Stimulated activated CD4-positive, alpha-beta T cell treated with anti-CD3 and anti-CD28 coated beads, TNF-alpha, amount 100 ng/mL, for 1 hour (primary cell): ENCODE measurements at places on chromosomes 7 and 10.

DNA sequence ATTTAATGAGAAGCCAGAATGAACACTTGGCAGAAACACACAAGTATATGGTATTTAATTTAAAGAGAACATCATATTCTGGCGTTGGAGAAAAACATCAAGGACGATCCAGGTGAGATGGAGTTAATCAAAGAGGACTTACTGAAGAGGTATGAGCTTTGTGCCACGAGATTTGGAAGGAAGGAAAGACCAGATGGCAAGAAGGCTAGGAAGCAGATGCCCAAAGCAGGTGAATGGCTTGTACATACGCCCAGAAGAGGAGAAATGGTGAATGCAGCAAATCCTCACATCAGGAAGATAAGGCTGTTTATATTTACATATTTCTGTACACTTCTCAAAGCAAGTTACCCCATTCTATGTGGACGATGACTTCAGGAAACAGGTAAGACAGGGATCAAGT is 163.9 kb upstream of the PLXNA4 start:
- DNase-seq = no peak

- no peak for DNase-seq
Measured at GRCh38 chr10:8017277-8017676, 37.2 kb upstream of the GATA3 start.

GRCh38 chr7:24283897-24284698 is at the start of gene NPY:
TSS of gene NPY (plus strand) at chr7:24284190. CDS start at chr7:24285241, 1,051 bp downstream.
- no peak for DNase-seq

DNA sequence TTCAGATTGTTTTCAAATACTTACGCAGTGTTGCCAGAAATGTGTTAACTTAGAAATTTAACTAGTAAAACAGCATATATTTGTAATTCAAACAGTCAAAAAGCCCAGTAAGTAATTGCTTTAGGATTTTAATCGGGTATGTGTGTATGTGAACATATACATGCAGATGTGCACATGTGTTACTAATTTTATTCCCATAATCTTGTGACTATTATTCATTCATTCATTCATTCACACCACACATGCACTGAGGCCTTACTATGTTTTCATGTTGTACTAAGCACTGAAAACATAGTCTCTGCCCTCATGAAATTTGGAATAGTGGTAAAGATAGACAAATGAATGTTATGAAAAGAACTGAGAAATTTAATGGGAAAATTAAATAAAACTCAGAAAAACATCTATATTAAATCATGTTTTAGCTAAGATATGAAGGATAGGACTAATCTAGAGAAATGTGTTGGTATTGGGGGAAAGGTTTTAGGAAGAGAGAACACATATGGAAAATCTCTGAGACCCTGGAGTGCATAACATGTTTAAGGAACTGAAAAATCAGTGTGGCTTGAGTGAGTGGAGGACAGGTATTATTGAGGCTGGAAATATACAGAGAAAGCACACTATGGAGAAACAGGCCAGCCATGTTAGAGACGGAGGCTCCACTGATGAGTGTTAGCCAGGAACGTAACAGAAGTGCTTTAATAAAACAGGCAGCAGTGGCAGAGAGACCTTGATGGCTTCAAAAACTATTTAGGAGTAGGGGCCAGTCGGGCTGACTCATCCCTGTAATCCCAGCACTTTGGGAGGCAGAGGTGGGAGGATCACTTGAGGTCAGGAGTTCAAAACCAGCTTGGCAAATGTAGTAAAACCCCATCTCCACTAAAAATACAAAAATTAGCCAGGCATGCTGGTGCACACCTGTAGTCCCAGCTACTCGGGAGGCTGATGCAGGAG is 80.3 kb downstream of the HDAC9 start:
- DNase-seq = no peak

DNA sequence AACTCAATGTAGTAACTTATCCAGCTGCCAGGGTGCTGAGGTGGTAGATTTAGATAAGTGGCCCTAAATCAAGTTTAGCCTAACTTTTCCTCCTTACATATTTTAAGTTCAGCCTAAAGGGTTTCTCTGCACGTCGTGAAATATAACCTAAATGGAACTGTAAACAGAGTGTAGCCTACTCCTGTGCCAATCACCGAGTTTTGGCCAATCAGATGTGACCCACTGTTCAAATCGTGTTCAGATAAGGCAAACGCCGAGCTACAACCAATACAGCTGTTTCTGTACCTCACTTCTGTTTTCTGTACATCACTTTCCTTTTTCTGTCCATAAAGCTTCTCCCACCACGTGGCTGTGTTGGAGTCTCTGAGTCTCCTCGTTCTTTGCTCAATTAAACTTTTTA is 904.2 kb upstream of the POT1 start:
- DNase-seq = no peak

DNA sequence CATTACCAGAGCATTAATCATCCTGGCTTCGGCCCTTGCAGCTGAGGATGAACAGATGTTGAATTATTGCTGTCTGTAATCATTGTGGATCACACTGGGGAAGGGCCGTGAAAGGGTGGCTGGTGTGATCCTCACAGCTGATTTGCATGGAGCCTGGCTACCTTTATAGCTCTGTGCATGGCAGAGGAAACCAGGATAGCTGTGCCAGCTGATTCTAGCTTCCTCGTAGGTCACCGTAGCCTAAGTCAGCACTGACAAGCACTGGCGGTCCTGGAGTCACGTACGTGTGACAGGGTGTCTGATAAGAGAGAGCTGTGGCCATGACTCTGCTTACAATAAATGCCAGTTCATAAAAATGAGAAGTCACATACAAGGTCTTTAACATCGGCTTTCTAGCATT is 76.5 kb downstream of the INSYN2A start:
- no peak for DNase-seq

DNA sequence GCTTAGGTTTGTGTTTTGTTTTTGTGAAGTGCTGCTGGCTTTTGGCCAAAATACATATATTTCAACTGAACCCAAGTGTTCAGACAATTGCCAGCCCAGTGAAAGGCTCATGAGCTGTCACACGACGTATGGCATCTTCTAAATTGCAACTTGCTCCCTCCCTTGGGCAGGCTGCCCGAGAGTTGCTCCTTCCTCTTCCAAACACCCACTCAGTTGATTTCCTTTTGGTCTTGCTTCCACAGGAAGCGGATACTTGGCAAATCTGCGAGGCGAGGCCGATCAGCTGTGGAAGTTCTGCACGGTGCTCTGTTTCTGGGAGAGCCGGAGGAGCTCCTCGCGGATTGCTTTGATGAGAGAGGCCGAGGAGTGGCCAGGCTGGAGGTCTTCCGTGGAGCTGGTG is 39.6 kb upstream of the ATP6V0A4 start:
- no peak for DNase-seq
